Left renal pelvis (tissue), 4 donors: ENCODE measurements at places on chromosomes 1 and 21. TPM values are rescaled to one million over a fixed set of nuclear protein-coding genes. Genes with fewer than 3 reads are reported as not detected.

GRCh38 chr1:217585577-217585976 is 45.3 kb downstream of the GPATCH2 start:
- no peak for DNase-seq

The FGR gene
- 1.3 TPM for polyA plus RNA-seq

The RNU1-4 gene
- not detected for polyA plus RNA-seq

The IL22RA1 gene
- 4.0 TPM for polyA plus RNA-seq

- no peak for DNase-seq
Measured at GRCh38 chr1:92538413-92539061, 51.8 kb upstream of the GFI1 start.

GRCh38 chr21:33403128-33403785 is at the start of gene IFNGR2:
TSS of gene IFNGR2 (plus strand) at chr21:33403413. CDS start at chr21:33403544, 131 bp downstream.
- DNase-seq: no peak

The S100A8 gene
- 5.5 TPM for polyA plus RNA-seq

The CELA2A gene
- polyA plus RNA-seq: not detected

DNA sequence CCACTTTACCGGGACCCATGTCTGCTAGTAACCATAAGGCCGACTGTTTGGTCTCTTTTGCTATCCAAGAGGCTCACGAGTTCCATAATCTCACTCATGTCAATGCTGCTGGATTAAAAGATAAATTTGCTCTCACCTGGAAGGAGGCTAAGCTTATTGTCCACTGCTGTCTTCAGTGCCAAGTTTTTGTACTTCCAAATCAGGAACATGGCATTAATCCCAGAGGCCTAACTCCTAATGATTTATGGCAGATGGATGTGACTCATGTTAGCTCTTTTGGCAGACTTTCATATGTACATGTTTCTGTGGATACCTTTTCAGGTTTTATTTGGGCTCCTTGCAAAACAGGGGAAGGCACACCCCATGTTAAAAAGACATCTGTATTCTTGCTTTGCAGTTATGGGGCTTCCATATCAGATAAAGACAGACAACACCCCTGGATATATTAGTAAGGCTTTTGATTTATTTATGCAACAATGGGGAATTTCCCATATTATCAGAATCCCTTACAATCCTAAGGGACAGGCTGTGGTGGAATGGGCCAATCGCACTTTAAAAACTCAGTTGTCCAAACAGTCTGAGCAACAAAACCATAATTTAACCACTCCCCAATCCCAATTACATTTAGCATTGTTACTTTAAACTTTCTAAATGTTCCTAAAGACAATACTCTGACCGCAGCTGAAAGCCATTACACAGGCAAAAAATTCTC is 162.7 kb downstream of the IER5 start:
- no peak for DNase-seq

DNA sequence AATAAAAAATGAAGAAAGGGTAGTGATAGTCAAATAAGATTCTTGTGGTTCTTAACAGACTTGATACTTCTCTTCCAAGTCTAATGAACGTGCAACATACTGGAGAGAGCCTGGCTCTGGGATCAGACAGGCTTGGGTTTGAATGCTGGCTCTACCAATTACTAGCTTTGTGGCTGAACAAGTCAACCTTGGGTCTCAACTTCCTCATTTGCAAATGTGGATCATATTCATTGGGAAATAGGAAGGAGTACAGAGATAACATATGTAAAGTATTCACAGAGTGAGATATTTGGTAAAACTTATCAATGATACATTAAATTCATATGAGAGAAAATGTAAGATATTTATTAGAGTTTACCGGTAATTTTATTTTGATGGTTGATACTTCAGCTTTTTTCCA is 2.0 kb downstream of the EDEM3 start:
- DNase-seq: no peak

The MX2 gene
- polyA plus RNA-seq: 2.6 TPM

DNA sequence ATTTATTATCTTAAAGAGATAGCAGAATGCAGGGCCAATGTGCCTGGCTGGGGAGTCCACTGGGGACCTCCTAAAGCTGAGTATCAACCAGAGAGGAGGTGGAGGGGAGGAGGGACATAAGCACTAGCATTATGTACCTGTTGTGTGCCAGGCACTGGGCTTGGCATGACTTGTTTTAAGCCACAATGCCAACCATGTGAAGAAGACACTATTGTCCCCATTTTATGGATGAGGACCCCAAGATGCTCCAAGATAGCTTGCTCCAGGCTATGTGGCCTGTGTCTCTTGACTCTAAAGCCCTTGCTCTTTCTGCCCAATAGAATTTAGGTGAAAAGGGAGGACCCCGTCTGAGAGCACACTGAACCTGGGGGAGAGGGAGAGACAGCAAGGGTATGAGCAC is 111.3 kb downstream of the GLIS1 start:
- DNase-seq: no peak

GRCh38 chr1:91511386-91511785 is 10.7 kb downstream of the CDC7 start:
- no peak for DNase-seq

GRCh38 chr1:201634261-201634660 is 95.3 kb downstream of the NAV1 start:
- DNase-seq: no peak

The FNDC5 gene
- 63.3 TPM for polyA plus RNA-seq

DNA sequence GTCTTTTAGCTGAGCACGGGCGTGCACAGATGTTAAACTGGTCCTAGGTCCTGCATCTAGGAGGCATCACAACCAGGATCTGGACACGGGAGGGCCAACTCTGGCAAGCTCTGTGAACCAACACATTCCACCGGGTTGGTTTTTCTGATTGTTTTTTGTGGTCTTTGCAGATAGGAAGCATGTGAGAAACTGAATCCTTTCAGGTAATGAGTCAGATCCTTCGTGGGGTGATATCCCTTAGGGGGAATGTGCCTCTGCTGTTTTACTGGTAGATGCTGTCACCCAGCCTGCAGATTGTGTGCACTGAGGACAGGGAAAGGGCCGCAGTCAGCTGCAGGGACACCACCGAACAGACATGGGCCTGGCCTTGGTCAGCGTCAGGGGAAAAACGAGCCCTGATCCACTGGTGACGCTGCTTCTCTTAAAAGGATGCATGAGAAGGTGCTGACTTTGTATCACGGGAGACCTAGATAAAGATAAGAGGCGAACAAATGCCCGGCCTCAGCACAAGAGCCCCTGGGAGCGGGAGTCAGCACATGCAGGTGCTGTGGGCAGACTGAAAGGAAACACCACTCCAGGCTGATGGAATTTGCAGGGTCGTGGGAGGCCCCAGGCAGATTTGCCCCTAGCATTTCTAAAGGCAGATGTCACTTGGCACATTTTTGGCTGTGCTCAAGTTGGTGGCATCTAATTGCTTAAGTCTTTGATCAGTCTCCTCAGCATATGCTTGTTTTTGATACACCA is 51.1 kb downstream of the DOP1B start:
- no peak for DNase-seq

DNA sequence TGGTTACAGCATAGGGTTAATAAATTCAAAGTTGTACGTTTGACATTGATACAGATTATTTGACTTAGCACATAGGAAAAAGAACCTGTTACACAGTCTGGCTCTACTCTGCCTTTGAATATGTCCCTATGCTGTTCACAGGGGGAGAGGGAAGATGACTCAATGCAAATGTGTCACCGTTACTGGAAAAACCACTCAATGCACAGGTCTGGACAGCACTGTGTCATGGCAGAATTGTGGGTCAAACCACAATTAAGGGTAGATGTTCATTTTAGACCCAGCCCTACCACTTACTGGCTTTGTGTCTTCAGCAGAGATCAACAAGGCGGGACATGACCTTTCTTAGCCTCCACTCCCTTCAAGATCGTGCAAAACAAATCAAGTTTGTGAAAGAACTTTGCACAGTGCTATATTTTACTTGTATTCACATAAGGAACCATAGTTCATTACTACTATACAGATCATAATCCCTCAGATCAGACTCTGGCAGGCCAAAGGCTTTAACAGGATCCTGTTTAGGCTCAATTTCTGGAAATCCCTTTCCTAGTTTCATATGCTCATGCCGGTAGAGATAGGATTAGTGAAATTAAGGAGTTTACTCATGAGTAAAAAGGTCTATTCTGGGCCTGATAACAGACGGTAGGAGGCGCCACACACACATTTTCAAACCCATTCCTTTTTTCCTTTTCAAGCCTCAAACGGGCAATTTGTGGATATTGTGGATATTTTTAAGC is 22.1 kb downstream of the EIF2D start:
- DNase-seq: no peak

DNA sequence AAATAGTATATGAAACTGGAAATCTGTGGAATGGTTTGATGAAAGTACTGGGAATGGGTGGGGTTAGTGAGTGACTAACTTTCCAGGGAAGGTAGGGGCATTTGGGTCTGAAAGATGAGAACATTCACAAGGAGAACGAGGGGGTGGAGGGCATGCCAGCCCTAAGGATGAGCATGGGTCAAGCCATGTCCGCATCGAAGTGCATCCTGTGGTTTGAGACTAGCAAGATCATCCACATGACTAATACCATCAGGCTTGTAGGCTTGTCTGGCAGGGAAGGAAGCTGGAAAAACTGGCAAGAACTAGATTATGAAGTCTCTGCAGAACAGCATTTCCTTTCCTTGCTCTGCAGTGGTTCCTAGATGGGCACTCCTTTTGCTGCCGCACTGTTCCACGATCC is 70.4 kb upstream of the UBE2U start:
- no peak for DNase-seq
